ENCODE measurements at places on chromosomes 1 and 21.

DNA sequence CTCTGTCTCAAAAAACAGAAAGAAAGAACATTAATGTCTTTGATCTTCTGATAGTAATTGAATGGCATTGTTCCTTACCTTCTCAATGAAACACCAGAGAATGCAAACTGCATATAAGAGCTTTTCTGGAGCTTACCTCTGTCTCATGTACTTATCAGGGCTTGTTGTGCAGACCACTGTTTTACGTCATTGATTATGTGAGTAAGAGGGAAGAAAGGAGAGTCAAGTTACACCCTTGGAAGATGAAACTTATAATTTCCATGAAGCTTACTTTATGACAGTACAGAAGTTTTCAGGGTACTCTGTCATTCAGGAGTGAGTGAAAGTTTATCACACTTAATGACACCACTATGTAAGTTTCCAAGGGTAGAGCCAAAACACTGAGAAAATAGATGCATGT is 49.0 kb upstream of the MAB21L3 start:
- no peak for DNase-seq

DNA sequence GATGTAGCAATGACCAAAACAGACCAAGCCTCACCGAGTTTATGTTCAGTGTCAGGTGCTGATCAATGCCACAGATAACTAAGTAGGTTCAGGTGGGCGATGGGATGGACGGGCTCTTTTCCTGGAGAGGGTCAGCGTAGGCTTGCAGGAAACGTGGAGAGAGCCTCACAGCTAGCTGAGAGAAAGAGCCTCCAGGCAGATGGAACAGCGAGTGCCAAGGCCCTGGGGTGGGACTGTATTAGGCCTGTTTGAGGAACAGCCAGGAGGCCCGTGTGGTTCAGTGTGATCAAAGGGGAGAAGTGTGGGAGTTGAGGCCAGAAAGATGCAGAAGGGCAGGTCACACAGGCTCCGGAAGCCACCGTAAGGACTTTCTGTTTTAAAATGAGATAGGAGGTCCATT is 7.3 kb upstream of the UTS2 start:
- DNase-seq = no peak

GRCh38 chr1:233834609-233835008 is 69.9 kb upstream of the SLC35F3 start:
- DNase-seq = no peak

GRCh38 chr1:145972580-145972979 is 8.1 kb downstream of the POLR3GL start:
- DNase-seq = no peak

DNA sequence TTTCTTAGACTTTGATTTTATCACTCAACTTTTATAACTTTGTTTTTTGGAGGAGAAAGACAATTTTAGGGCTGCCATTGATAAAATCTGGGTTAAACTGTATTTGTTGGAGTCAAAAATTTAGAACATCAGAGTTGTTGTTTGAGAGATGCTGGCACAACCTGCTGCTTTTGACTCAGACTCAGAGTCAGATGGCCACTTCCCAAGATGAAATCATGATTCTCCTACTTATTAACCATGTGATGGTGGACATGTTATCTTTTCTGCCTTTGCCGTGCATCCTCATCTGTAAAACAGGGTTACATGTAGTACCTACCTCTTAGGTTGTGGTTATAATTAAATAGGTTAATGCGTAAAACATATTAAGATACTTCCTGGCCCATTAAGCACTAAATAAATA is 71.2 kb downstream of the PLA2G4A start:
- DNase-seq = no peak

DNA sequence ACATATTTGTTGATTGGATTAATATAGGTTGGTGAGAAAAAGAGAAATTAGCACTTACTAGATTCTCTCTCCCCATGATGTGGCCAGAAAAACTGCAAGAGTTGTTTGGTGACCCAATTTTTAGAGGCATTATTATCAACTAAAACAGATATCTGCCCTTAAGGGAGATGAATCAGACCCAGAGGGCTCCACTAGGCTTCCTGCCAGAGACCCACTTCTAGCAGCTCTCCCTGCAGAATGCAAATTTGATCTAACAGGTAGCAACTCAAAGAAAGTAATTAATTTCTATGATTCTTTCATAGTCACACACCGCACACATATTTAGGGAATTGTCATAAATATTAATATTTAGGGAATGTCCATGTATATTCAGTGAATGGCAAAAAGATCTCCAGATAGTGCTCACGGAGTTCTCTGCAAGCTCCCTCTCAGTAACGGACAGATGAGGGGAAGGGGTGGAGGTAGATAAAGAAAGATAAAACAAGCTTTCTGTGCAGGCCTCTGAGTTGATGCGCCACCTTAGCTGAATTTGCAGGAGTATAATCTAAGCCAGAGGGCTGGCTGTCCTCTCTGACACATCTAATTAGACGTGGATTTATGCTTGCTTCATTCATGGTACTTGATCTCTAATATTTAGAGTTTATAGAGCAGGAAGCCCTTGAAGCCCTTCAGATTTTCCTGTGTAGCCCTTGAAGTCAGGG is 84.1 kb upstream of the CCDC190 start:
- DNase-seq = no peak

DNA sequence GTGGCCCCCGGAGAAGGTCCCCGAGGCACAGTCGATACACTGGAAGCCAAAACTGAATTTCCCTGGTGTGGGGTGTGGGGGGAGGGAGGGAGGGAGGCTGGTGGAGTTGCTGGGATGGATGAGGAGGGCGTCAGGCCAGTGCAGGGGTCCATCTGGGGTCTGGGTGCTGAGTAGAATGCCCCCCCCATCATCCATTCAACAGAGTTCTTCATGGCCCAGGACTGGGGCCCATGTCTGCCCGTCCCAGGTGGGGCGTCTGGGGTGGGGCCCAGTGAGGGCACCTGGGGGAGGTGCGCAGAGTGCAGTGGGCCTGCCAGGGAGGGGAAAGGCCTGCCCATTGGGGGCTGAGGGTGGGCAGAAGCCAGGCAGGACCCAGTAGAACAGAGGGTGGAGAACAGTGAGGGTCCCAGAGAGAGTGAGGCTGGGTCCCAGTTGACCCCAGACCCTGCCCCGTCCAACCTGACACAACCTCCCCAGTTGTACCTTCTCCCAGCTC is 1.9 kb downstream of the TNFRSF18 start:
- no peak for DNase-seq

DNA sequence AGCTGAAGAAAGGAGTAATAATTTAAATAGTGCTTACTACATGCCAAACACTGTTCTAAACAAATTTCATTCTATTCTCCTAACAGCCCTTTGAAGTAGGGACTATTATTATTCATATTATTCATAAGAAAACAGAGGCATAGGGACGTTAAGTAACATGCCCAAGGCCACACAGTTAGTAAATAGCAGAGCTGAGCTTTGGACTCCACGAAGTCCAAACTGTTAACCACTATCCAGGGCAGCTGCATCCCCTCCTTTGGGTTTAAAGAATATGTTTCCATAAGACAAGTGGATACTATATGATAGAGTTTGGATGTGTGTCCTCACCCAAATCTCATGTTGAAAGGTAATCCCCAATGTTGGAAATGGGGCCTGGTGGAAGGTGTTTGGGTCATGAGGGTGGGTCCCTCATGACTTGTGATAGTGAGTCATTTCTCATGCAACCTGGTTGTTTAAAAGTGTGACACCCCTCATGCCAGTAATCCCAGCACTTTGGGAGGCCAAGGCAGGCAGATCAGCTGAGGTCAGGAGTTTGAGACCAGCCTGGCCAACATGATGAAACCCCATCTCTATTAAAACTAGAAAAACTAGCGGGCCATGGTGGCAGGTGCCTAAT is 144.0 kb upstream of the CXADR start:
- no peak for DNase-seq

- DNase-seq = peak; percentile 10
Observed at GRCh38 chr1:214120951-214121350, 133.2 kb downstream of the PROX1 start.

DNA sequence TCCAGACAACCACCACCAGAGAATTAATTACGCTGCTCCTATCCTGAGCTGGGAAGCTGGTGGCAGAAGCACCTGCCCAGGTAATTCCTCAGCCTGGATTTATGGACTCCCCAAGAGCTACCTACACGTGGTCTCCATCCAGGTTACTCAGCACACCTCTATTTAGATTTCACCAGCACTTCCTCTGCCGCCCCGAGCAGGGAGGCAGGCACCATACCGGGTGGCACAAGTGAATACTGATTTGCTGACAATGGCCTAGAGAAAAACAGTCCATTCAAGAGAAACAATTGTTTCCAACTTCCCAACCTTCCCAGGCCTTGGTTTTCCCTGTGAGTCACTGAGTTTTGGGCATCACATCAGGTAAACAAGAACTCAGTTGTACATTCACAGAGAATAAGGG is 134.3 kb downstream of the MATN1 start:
- no peak for DNase-seq

DNA sequence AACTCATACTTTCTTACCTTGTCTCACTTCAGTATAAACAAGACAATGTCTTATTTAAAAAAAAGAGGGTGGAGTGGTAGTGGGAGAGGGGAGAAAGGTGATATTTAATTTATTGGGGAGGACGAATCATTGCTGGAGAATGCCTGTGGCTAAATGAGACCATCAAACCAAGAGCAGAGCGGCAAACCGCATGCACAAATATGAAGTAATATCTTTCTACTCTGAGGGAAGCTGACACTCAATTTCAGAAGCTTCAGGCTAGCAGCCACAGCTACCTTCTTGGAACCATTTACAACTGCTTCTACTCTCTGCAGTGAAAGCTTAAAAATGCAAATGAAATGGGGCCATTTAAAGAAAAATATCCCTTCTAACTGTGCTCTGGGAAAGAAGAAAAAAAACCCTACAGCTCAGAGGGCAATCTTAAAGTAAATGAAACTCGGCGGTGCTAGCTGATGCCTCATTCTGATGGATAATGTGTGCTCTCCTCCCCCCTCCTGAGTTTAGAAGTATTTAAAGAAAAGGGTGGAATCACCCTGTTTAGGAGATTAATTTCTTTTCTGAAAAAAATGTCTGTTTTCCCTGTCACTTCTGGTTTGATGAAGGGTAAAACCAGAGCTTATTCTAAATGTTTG is 178.2 kb upstream of the CAMK1G start:
- no peak for DNase-seq

DNA sequence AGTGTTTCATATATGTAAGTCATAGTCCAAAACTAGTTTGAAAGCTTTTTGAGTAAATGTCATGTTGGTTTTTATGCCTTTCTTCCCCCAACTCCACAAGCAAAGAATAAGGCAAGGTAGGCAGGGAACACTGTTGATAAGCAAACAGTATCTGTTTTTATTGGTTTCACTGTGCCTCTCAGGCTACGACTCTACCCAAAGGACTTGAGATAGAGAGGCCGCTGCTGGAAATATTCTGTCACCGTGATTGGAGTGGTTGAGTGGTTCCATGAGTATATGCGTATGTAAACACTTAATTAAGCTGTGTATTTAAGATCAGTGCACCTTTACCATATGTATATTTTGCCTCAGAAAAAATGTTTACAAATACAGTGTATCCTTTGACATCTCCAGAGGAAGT is 138.1 kb upstream of the KIF26B start:
- peak; percentile 51 for DNase-seq

GRCh38 chr1:46410156-46411009 is 16.3 kb downstream of the FAAH start:
- no peak for DNase-seq

GRCh38 chr1:204409836-204410687 is 1.6 kb downstream of the PPP1R15B start:
- peak; percentile 10 for DNase-seq

DNA sequence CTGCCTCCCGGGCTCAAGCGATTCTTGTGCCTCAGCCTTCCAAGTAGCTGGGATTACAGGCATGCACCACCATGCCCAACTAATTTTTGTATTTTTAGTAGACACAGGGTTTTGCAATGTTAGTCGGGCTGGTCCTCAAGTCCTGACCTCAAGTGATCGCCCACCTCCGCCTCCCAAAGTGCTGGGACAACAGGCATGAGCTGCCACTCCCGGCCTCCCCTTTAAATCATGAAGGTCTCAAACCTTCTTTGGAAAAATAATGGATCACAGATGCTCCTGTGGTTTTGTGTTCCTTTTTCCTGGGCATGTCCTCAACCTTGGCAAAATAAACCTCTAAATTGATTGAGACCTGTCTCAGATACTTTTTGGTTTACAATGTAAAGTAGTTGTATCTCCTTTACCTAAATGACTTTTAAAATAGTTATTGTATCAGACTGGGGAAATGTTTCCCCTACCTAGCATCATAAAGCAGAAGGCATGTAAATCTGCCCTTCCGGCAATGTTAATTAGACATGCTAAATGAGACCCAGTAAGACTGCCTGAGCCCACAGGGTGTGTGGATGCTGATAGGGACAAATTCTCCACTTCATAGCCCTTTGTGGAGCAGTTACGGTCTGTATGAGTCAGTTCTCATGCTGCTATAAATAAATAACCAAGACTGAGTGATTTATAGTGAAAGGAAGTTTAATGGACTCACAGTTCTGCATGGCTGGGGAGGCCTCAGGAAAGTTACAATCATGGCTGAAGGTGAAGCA is 27.8 kb downstream of the CBR1 start:
- no peak for DNase-seq

DNA sequence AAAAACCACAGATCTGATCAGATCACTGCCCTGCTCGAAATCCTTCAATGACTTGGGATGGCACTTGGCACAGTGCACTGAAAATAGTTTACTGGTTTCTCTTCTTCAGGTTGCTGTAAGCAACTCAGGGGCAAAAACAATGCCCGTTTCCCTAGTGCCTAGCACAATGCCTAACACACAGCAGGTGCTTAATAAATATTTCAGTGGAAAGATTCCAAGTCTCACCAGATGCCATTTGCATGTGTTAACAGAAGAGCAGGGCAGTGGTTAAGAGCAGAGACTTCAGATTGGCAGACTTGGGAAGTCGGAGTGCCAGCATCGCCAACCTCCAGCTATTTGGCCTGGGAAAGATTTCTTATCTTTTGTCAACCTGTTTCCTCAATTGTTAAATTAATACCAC is 10.9 kb upstream of the METTL25B start:
- DNase-seq = no peak

- DNase-seq = no peak
Observed at GRCh38 chr1:54767526-54767925, 3.2 kb upstream of the PARS2 start.

GRCh38 chr1:196516373-196516772 is 91.9 kb downstream of the KCNT2 start:
- no peak for DNase-seq

DNA sequence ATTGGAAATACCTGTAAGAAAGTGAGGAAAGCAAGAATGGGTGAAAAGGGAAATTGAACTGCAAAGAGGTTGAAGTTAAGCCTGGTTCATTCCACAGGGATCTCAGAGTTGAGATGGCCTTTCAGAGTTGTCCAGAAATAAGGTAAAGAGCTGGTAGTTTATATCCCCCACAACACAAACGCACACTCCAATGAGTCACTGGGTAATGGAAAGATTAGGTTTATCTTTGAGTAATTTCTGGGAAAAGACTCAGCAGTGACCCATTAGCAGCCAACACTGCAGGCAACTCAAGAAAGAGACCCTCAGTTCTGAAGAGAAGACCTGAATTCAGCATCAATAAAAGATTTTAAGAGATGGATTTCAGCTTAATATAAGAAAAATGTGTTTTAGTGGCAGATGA is 485.5 kb downstream of the PTPRC start:
- no peak for DNase-seq
